Activated CD4-positive, alpha-beta T cell treated with anti-CD3 and anti-CD28 coated beads, Interleukin-10, Interleukin-2, amounts not matched to agents 100 ng/mL and 50 ng/mL, durations not matched to agents 16 hours and 8 hours (primary cell): ENCODE measurements at places on chromosomes 5 and 9.
A peak's percentile ranks its signal among the peaks of the same experiment; 100 is the strongest.

GRCh38 chr9:10127867-10128266, 484.9 kb downstream of the PTPRD start:
- no peak for DNase-seq

- no peak for DNase-seq
These were observed 16.9 kb downstream of the FBXW5 start for GRCh38 chr9:136927343-136928271.

GRCh38 chr5:10578869-10579268, 15.0 kb downstream of the ANKRD33B start:
- DNase-seq = no peak

DNA sequence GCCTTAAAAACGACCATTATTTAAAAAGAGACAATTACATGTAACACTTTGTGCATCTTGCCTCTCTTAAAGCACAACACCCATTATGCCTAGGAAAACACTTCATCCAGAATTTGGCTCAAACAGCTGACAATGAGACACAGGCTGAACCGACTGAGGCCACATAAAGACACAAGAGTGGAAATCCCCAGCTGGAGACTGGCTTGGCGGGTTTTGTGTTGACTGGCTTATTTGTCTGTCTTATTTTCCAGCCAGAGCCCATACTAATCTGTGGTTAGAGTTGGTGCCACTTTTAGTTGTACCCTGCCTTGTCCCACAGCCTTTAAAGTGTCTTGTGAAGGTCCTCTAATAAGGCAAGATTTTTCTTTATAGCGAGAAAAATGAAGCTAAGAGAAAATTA, 21.2 kb downstream of the TRIM14 start:
- peak; percentile 88 for DNase-seq

DNA sequence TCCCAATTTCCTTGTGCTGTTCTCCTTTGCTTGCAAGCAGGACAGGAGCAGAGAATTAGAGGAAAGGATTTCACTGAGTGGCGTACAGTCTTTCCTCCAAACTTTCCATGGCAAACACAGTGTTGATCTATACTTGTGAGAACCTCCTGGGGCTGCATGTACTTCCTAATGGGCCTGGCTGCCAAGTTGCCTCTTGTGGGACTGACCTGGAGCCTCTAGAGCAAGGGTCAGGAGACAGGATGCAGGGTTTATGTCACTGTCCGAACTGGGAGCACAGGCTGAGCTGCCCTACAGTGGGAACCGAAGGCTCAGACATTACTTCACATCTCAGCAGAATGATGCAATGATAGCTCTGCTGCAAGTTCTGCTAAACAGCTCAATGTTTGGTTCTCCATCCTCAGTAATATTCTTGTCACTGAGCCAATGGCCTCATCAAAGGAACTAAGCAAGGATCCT, 102.3 kb downstream of the ENC1 start:
- no peak for DNase-seq

GRCh38 chr9:100229136-100229535, 123.6 kb downstream of the TEX10 start:
- DNase-seq = no peak

- DNase-seq = no peak
These were observed 71.2 kb downstream of the RAB24 start for GRCh38 chr5:177232358-177232757.

- no peak for DNase-seq
These were observed 209.8 kb upstream of the ZNF462 start for GRCh38 chr9:106653213-106653612.

DNA sequence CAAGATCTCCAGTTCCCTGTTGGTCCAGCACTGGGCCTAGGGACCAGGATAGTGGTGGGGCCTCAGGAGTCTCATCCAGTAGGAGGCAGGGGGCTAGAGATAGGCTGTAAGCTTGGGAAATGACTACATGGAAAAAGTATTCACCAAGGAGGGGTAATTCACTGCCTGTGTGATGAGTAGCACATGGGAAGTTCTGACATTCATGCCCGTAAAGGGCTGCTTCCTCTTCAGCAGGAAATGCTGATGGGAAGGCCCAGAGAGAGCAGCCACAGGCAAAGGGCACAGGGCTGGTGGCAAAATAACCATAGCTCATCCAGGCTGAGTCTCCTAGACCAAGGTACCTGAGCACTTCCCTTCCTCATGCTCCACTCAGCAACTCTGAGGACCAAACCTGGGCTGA, 23.1 kb upstream of the FRRS1L start:
- DNase-seq = no peak

DNA sequence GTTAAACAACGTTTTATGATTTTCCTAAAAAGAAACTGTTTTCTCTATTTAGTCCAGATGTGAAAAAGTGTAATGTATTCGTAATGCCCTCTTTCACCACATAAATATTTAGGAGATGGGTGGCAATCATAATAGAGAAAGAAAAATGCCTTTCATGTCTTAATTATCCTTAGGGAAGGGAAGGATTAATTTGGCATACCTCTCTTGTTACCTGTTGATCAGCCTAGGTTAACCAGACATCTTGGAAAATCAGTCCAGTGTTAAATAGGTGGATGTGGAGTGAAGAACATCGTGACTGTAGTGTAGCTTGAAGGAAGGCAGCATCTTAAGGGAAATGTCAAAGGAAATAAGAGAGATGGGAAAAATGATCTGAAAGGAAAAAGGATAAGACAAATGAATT, 76.2 kb downstream of the NNT start:
- no peak for DNase-seq

- no peak for DNase-seq
These were observed 76.6 kb upstream of the FAM169A start for GRCh38 chr5:74942622-74943286.

GRCh38 chr9:38651400-38652042, 31.1 kb upstream of the ANKRD18A start:
- DNase-seq = no peak

- no peak for DNase-seq
These were observed 47.1 kb downstream of the SLC38A9 start for GRCh38 chr5:55665065-55665464.

- peak; percentile 49 for DNase-seq
These were observed 20.7 kb downstream of the FAXDC2 start for GRCh38 chr5:154829589-154830218.

DNA sequence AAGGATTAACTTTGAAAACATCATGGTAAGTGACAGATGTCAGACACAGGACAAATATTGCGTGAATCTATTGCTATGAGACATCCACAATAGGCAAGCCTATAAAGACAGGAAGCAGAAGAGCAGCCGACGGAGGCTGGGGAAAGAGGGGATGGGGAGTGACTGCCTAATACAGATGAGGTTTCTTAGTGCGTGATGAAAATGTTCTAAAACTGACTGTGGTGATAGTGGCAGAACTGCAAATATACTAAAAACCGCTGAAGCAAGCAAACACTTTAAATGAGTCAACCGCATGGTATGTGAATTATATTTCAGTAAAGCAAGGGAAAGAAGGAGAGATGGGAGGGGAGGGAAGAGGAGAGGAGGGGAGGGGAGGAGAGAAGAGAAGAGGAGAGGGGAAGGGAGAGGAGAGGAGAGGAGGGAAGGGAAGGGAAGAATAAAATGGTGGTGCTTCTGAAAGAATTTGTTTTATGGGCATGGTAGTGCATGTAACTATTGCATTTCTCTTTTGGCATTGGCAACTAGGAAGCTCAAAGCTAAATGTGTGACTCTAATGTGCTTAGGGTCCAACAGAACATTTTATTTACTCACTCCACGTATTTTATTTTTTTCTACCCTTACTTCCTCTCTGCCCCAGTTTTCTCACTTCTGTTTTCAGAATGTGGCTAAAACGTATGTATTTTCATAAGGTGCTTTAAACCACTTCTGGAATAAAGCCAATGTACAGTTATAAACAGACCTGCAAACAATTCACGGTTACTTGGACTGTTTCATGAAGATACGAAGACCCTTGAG, 21.3 kb downstream of the AKNA start:
- peak; percentile 78 for DNase-seq

GRCh38 chr5:93589829-93590215, 6.8 kb downstream of the NR2F1 start:
- DNase-seq = no peak

GRCh38 chr5:80867233-80867632, 92.9 kb upstream of the RASGRF2 start:
- peak; percentile 82 for DNase-seq

DNA sequence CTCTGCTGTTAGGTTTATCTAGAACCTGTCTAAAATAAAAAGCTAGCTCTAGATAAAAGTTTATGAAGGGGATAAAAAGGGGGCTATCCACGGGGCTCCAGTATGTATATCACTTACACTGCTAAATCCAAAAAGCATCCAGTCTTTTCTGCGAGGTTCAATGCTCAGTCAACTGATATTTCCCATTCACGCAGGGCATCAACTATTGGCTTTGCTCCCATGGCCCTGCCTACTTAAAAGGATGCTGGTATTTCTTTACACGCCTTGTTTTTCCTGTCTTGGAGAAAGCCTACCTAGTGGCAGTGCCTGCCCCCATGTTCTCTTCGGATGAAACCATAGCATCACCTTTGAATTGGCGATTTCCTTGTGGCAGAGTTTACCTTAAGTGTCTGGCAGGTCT, 8.1 kb downstream of the SPRY4 start:
- DNase-seq = no peak

DNA sequence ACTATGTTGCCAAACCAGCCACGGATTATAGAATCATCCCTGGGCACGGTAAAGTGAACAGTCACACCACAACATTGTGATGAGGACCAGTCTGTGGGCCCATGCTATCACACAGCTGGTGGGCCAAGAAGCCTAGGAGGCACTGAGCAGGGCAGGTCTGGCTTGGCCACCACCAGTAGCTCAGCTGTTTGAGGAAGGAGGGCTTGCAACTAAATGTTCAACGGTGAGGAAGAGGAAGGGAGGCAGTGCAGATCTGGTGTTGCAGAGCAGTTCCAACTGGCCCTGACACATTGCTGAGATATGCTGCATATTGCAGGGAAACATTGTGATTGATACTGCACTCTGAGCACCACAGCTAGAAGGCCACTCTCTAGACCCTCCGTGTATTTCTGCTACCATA, 77.9 kb upstream of the ATG10 start:
- DNase-seq = no peak

GRCh38 chr9:70639853-70640814, 225.7 kb upstream of the KLF9 start:
- DNase-seq = peak; percentile 47

DNA sequence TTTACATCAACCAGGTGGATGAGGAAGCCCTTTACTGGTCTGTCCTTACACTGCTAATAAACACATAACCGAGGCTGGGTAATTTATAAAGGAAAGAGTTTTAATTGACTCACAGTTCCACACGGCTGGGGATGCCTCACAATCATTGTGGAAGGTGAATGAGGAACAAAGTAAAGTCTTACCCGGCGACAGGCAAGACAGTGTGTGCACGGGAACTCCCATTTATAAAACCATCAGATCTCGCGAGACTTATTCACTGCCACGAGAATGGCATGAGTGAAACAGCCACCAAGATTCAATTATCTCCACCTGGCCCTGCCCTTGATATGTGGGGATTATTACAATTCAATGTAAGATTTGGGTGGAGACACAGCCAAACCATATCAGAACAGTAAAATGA, 67.3 kb upstream of the GRAMD2B start:
- no peak for DNase-seq

- DNase-seq = no peak
These were observed 59.4 kb downstream of the ZNF354C start for GRCh38 chr5:179119415-179120170.

DNA sequence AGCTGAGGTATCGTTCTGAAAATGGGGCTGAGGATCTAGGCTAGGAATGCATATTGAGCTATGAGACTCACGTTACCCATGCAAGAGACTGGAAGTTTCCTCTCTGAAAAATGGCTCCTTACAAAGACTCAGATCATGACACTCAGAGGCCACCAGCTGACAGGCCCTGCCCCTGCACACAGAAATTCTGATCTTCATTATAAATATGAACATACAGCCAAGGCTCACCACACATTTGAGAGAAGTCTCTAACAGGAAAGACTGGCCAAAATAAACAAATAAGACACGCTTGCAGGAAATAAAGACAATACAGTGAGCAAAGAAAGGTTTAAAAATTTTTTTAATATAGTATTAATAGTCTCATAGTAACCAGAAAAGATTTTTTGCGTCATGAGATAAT, 365.9 kb downstream of the NFIB start:
- no peak for DNase-seq

DNA sequence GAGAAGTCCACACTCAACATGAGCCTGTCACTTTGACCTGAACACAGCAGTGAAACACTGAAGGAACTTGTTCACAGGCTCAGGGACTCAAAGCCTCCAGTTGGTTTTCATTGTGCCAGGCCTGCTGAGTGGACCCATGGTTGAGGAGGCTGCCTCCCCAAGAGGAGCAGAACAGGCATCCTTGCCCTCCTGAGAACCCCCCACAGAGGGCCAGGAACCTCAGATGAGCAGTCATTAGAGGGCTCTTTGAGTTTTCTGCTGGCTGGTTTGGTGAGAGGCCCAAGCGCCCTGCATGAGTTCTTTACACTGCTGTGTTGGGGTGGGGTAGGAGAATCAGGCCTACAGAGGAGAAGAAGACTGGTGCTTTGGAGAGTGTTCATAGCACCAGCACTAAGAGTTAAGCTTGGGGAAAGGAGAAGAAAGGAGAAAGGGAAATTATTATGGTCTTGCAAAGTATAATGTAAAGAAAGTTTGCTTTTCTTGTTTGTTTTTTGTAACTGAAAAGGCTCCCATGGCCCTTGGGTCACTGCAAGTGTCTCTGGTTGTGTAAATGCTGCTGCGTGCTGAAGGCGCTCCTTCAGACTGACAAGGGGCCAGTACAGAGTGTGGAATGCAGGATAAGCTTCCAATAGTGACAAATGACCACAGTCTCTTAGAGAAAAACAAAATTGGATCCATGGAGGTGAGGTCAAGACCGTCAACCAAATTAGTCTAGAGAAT, 100.2 kb downstream of the PDE8B start:
- no peak for DNase-seq

GRCh38 chr5:51986733-51987132, 603.5 kb downstream of the ISL1 start:
- DNase-seq = no peak

- no peak for DNase-seq
These were observed 24.3 kb downstream of the TTC39B start for GRCh38 chr9:15282567-15283285.

- no peak for DNase-seq
These were observed 275.9 kb upstream of the ZNF462 start for GRCh38 chr9:106587042-106587441.

GRCh38 chr9:10704720-10705119, 91.9 kb upstream of the PTPRD start:
- no peak for DNase-seq

- peak; percentile 60 for DNase-seq
These were observed 1.4 kb downstream of the NDUFA8 start for GRCh38 chr9:122158202-122158601.

DNA sequence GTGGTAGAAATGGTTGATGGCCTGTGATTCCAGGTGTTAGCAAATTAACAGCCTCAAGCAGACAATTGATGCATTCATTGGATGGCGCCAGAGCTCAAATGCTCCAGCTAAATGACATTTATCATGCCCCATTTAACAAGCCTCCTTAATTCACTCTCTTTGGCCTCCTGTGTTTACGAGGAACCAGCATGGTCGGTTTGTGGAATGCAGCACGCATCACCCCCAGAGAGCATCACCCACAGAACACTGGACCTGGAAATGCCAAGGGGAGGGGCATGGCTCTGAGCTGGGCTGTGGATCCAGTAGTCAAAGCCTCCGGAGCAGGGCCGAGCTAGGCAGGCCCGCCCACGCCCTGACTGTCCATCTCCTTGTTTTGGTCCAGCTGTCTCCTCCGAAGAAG, 434.0 kb downstream of the GADD45G start:
- no peak for DNase-seq

GRCh38 chr5:115484368-115484767, 60.2 kb downstream of the FEM1C start:
- no peak for DNase-seq

GRCh38 chr9:87873607-87874303, 8.9 kb upstream of the SPATA31E1 start:
- DNase-seq = no peak
